Kidney capillary endothelial cell (primary cell): ENCODE measurements at places on chromosomes 3 and 15.
A peak's percentile ranks its signal among the peaks of the same experiment; 100 is the strongest.

GRCh38 chr15:81043935-81044575, 43.3 kb downstream of the TLNRD1 start:
- no peak for DNase-seq

- no peak for DNase-seq
Measured at GRCh38 chr3:69560818-69561217, 174.9 kb upstream of the FRMD4B start.

- no peak for DNase-seq
Measured at GRCh38 chr15:25678500-25678855, 184.6 kb downstream of the ATP10A start.

DNA sequence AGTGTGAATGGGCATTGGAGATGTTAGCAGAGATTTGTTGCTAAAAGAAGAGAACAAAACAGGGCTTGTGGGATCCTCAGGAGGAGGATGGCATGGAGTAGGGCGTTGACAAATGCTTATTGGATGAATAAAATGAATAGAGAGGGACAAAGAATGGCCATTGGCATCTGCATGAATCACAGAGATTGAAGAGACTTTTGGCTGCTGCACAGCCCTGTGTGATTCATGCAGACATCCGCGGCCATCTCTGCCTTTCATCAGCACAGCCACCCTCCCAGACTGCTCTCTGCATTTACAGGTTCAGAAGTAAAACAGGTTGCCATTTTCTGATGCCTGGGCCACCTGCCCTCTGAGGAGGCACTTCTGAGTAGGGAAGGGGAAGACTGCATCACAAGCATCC, 397.9 kb downstream of the EPHB1 start:
- DNase-seq: no peak

- DNase-seq: no peak
Measured at GRCh38 chr15:71880276-71880675, 69.9 kb downstream of the NR2E3 start.

GRCh38 chr3:120017692-120018091, 76.6 kb downstream of the GSK3B start:
- DNase-seq: no peak

DNA sequence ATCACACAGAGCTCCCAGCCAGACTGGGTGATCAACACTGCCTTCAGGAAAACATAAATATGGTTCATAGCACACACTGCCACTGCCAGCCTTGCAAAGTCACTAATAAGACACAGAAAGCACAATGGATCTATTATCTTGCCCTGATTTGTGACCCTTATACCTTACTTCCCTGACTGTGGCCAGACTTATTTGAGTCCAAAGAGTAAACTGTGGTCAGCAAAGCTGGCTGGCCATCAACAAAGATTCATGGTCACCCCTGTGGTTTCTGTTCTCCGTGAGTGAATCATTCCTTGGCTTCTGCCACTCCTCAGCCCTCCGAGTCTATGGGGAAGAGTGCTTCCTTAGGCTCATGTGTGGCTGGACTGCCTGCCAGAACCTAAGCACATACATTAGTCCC, 437.7 kb downstream of the RAP2B start:
- DNase-seq: no peak

DNA sequence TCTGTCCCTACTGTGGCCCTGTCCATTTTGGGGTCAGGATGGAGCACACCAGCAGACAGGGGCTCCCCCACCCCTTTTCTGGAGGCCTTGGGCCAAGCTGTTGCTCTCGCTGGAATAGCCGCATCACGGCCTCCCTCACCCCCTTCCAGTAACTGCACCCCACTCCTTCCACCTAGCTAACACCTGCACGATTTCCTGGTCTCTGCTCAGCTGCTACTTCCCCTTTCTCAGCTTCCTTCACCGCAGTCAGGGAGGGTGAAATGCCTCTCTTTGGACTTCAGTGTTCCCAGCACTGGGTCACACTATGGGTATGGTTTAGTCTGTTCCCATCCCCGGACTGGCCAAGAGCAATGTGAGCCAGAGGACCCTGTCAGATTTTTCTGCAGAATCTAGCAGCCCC, 400.2 kb downstream of the MCTP2 start:
- no peak for DNase-seq

DNA sequence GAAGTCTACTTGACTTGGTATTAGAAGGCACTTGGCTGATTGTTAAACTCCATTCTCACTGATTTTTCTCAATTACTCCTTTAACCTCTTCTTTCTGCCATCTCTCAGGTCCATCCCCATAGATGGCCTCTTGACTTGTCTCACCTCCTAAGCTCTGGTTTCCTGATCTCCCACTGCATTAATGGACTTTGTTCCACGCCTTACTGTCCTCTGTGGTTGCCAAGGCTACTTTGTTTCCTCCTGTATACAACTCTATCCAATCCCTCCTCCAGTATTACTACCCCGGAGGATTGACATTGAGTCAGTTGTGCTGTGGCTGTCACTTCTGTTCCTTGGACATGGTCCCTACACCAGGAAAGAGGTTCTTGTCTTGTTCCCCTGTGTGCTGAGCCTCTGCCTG, 10.6 kb upstream of the GLCE start:
- no peak for DNase-seq

DNA sequence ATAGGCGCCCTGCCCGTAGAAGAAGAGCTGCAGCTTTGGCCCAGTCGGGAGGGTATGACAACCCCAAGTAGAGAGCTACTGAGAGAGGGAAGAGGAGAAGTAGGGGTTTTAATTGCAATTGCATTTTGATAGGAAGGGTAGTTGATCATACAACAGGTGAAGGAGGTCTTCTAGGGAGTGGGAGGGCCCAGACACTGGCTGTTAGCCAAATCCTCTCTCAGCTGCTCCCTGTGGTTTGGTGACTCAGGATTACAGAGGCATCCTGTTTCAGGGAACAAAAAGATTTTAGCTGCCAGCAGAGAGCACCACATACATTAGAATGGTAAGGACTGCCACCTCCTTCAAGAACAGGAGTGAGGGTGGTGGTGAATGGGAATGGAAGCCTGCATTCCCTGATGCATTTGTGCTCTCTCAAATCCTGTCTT, 408.9 kb upstream of the THBS1 start:
- DNase-seq: peak; percentile 97

DNA sequence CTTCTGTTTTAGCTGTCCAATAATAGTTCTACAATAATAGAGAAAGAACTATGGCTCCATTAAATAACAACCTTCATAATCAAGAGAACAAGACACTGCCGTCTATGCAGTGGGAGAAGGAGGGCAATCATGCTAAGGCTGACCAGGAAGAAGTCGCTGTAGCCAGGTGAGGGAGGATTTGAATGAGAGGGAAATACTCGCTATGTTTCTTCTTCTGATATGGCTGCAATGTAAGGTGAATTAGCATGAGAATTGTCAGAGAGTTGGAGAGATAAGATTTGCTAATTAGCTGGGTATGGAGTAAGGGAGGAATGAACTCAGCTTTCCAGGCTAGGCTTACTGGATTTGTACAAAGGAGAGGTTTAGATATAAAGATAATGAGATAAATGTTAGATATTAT, 555.4 kb upstream of the ZNF385D start:
- DNase-seq: no peak

DNA sequence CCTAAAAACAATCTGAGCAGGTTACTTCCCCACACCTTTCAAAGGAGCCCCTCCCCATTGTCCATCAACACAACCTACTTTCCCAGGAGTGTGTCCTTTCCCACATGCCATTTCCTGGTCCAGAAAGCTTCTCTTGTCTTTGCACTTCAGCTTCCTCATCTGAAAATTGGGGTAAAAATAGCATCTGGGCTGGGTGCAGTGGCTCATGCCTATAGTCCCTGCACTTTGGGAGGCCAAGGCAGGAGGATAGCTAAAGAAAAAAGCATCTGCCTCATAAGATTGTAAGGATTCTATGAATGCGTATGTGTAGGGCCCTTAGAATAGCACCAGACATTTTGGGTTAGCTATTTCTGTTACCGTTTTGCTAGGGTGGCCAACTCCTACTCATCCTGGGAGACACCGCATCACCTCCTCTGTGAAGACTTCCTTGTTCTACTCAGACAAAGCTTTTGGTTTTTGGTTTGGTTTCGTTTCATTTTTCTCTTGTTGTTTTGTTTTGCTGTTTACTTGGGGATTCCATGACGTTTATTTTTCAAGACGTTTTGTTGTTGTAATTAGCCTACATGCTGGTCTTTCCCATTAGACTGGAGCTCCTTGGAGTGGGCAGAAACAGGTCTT, 224.4 kb upstream of the TLE3 start:
- DNase-seq: no peak

DNA sequence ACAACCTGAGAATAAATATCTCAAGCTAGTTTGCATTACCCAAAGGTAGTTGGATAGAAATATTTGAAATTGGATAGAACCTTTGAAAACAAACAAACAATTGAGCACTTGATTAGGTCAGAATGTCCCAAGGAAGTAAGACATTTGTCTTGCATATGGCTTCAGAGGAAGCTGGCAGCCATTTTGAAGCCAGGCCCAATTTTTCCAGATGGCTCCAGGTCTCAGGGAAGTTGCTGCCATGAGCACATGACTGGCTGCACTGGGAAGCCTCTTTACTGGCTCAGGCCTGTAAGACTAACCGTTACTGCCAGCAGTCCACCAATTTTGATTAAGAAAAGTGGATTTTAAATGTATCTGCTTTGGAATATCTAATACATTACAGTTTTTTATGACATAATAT, 448.9 kb upstream of the DPH6 start:
- DNase-seq: no peak

GRCh38 chr3:134901461-134901860, 106.4 kb downstream of the EPHB1 start:
- no peak for DNase-seq

DNA sequence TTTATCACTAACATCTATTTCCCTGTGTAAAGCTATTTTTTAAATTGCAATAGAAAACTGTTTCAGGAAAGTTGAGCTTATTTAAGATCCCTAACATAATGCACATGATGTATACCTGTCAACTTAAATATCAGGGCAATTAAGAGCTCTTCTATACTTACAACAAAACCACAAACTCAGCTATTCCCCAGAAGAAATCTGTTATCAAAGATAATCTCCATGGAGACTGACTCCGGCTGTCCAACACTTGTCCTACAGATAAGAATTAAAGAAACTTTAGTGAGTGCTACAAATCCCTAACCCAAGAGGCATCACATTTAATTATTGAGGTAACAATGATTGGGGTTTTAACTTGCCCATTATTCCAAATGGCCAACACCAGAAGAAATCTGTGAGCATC, 3.4 kb downstream of the SELENOK start:
- DNase-seq: no peak

- DNase-seq: no peak
Measured at GRCh38 chr3:99669879-99670555, 31.6 kb downstream of the COL8A1 start.

- DNase-seq: no peak
Measured at GRCh38 chr3:128297401-128298138, 144.3 kb downstream of the EEFSEC start.

GRCh38 chr3:99648516-99648915, 10.1 kb downstream of the COL8A1 start:
- no peak for DNase-seq

DNA sequence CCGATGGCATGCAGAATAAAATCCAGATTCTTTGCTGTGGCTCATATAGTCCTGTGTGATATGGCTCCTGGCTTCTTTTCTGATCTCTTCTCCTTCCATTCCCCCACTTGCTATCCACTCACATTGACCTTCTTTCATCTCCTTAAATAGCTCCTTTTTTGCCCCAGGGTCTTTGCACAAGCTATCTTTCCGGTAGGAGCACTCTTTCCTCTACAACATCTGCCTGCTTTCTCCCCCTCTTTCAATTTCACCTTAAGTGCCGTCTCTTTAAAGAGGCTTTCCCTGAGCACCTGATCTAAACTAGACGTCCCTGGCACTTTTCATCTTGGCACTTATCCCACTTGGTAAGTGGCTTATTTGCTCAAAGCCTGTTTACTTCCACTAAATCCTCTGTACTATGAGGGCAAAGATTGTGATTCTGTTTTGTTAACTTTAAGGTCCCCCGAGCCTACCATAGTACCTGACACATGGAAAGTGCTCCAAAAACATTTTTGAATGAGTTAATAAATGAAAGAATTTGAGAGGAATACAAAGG, 323.3 kb upstream of the TLE3 start:
- DNase-seq: no peak

DNA sequence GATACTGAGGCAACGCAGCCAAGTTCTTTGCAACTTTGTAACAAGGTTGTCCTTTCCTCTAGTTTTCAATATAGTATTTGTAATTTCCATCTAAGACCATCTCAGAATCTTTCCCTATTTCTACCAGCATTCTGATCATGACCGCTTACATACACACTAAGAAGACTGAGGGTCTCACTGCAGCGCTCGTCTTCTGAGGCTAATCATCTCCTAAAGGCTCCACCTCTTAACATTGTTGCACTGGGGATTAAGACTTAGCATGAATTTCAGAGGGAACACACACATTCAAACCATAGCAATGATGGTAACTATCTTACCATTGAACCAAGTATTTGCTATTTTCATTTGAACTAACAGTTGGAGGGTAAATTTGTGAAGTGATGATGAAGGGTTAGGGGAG, 463.3 kb upstream of the CCDC54 start:
- DNase-seq: no peak

DNA sequence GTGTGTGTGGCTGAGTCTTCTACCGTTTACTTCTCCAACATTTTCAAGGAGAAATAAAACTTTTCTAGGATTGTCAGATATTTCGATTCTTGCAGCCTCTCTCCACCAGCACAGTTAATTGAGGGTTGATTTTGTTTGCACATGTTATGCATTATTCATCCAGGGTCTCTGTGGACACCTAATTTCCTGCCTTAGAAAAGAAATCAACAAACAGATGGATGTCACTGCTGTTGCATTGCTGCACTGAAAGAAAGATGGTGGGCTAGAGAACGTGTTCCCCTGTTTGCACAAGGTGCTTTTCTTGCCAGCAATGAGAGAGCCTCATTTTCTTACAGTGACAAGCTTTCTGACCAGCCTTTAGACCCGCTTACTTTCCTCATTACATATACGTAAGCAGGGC, 150.0 kb downstream of the CLSTN2 start:
- no peak for DNase-seq

DNA sequence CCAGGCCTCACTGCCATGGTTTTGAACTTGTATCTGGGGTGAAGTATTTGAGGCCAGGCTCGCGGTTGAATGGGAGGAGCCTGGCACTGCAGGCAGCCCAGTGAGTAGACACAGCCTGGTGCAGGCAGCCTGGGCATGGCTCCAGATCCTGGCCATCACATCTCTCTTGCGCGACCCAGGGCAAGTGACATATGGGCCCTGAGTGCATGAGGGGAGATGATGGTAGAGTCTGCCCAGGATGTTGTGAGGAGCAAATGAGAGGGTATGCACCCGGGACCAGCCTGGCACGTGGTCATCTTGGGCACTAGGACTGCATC, 103.5 kb downstream of the TBC1D2B start:
- DNase-seq: no peak

- no peak for DNase-seq
Measured at GRCh38 chr15:39969002-39969394, 35.1 kb downstream of the EIF2AK4 start.

- no peak for DNase-seq
Measured at GRCh38 chr3:54259636-54260035, 137.3 kb downstream of the CACNA2D3 start.

GRCh38 chr3:17077606-17078005, 192.9 kb downstream of the PLCL2 start:
- DNase-seq: peak; percentile 4

- no peak for DNase-seq
Measured at GRCh38 chr3:139558351-139559266, 19.1 kb upstream of the RBP1 start.

GRCh38 chr3:188208516-188208981, 54.6 kb downstream of the LPP start:
- no peak for DNase-seq
